NCI-H524 (cell line): ENCODE measurements at places on chromosomes 7 and 10.
A peak's percentile ranks its signal among the peaks of the same experiment; 100 is the strongest.

GRCh38 chr7:155378580-155378934, 79.4 kb upstream of the EN2 start:
- no peak for DNase-seq

DNA sequence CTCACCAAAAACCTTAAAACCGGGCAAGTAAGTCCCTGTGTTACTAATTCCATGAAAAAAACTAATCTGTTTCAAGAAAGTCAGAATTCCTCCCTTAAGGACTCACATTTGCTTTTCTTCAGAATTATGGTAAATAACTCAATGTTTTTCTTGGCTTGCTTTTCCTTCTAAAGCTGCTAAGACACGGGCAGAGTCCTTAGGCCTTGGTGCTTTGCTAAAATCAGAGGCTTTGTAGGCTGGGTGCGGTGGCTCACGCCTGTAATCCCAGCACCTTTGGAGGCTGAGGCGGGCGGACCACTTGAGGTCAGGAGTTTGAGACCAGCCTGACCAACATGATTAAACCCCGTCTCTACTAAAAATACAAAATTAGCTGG, 32.0 kb downstream of the GNA12 start:
- no peak for DNase-seq

- no peak for DNase-seq
These were observed 2.1 kb upstream of the BNIP3 start for GRCh38 chr10:131983780-131984179.

DNA sequence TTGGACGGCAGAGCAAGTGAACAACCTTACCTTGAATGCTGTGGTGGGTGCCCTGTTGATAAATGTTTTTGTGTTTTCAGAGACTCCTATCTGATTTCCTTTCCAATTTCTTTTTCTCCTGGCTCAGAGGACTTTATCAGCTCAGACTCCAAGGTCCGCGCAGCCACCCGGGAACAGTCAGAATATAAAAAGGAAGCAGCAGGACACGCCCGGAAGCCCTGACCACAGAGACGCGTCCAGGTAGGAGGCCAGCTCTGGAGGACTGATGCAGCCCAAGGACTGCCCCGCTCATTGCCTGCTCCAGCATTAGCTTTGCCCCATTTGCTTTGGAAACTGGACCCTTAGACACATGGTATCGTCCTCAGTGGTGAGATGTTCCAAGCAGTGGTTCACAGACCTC, 61.3 kb downstream of the TACC2 start:
- DNase-seq: no peak

GRCh38 chr10:15725603-15726002, 5.9 kb upstream of the ITGA8 start:
- peak; percentile 50 for DNase-seq

- no peak for DNase-seq
These were observed 3.4 kb upstream of the CHST12 start for GRCh38 chr7:2399848-2400587.

GRCh38 chr7:107056728-107057473, 12.4 kb downstream of the PRKAR2B start:
- no peak for DNase-seq

DNA sequence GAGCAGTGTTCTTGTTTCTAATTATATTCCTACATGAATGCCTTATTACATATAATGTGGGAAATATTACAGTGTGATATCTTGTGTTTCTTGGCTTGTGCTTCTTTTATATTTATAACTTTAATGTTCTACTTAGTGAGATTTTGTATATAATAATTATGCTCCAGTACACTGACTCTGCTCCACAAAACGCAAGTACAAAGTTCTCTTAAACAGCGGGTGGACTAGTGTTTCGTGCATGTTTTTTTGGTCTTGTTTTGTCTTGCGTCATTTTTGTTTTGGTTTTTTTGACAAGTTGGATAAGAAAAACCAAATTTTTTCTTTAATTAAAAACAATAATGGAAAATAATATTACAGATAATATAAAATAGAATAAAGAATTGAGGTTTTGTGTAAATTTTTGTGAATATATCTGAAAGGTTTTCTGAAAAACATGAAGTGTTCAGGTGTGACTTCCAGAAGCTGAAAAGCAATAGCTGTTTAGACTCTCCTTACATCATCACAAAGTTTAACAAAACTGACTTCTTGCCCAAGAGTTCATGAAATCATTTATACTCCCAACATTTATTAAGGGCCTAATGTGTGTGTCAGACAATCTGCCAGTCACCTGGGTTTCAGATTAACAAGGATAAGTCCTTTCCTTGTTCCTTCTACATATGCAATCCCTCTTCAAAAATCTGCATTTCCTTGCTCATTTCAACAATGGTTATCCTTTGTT, 331.8 kb downstream of the LRRTM3 start:
- DNase-seq: no peak

GRCh38 chr10:79034271-79034876, 34.4 kb upstream of the ZMIZ1 start:
- no peak for DNase-seq
